ENCODE measurements at places on chromosomes 4 and X.

GRCh38 chr4:125358453-125358852 is 43.7 kb downstream of the FAT4 start:
- no peak for DNase-seq

DNA sequence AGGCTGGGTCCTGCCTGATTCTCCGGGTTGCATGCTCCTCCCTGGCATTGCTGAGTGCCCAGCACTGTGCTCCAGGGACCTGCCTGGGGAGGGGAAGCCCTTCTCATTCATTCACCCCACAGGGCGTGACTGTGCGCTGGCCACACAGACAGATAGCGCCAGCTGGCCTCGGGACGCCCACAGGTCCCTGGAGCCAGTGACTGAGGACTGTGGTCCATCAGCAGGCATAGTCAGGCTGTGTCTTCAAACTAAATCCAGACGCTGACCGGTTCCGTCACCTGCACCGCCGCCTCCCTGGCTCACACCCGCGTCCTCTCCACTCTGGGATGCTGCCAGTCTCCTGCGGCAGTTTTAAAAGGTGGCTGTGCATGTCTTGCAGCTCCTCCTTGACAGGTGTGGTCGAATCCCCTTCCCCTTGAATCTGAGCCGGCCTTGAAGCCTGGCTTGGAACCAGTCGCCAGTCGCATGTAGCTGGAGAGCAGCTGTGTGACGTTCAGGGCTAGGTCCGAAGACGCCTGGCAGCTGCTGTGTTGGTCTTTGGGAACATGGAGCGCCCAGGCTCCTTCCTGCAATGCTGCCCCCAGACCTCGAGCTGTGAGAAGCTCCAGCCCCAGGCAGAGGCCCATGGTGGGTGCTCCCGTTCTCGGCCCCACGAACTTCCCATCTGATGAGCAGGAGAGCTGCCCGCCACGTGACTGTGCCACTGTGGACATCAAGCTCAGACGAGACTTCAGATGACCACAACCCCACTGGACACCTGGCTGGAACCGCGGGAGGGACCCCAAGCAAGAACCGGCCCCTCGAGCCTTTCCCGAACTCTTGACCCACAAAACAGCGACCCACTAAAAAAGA is 94.1 kb downstream of the ADRA2C start:
- no peak for DNase-seq

GRCh38 chrX:9671998-9672397 is 93.6 kb downstream of the GPR143 start:
- DNase-seq: no peak

DNA sequence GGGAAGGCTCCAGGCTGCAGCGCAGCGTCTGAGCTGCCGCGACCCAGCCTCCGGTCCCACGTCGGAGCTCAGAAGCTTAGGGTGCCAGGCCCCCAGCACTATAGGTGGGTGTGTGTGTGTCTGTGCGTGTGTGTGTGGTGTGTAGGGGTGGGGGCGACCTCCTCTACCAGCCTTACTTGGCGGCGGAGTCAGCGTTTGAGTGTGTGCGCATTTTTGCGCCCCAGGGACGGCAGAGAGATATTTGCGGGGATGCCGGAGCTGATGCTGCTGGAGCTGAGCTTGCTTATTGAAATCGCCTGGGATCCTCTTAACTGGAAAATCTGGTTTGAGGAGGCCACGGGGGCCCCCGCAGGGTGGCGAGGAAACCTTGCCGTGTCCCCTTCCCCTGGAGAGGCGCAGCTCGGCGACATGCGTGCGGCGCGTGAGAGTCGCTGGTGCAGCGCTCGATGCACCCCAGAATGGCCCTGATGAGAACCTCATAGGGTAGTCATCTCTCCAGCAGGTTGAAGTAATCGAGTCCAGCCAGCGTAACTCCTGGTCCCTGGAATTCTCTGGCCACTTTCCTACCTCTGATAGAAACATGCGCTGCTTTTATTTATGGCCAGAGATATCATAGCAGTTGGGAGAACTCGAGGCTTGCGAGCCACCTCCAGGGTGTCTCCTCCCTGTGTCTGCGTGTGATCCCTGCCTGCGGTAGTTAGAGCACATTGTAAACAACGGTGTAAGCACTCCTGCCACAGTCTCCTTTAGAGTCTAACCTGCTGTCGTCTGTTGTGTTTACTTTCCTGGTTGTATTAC is 2.7 kb downstream of the ADGRL3 start:
- DNase-seq: no peak

GRCh38 chr4:160810424-160810823 is 1353.4 kb downstream of the FSTL5 start:
- no peak for DNase-seq

DNA sequence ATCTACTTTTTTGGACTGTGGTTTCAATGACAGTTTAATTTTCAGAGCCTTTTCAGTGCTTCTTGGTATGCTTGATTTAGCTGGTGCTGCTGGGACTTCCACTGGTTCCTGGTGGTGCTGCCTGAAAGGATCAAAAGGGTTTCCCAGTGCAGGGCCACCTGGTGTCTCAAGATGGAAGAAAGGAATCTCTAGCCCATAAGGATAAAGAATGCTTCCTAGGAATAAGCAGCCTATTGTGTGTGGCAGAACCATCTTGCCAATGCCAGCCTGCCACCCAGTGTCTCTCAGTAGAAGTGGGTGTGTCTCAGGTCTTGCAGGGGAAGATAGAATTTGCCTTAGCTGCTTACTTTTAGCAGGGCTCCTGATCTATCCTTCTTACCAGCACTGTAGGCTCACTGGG is 15.0 kb upstream of the RAI2 start:
- DNase-seq: no peak

DNA sequence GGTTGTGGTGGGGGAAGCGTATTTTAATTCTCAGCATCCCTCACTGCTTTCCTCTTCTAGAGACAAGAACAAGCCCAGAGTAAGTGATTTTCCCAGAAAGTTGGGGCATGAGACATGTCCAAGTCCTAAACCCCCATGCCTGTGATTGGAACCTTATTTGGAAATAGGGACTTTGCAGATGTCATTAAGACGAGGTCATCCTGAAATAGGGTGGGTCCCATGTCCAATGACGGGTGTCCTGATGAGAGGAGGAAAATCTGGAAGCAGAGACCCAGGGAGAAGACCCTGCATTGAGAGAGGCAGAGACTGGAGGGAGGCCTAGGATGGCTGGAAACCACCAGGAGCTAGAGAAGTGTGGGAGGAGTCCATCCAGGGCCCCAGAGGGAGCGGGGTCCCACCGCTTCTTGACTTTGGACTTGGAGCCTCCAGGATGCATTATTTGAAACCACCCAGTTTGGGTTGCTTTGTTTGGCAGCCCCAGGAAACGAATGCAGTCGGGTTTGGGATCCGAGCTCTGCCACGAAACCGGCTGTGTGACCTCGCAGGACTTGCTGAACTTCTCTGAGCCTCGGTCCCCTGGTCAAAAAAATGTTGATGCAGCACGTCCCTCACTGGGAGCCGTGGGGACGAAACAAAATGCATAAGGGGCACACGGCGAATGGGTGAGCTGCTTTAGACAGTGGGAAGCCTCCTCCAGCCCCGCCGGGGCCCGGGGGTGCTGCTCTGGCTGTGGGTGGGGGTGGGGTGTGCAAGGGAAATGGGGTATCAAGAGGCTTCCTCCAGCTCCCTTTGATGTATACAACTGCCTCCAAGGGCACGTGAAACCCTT is 113.9 kb downstream of the CPZ start:
- DNase-seq: no peak

DNA sequence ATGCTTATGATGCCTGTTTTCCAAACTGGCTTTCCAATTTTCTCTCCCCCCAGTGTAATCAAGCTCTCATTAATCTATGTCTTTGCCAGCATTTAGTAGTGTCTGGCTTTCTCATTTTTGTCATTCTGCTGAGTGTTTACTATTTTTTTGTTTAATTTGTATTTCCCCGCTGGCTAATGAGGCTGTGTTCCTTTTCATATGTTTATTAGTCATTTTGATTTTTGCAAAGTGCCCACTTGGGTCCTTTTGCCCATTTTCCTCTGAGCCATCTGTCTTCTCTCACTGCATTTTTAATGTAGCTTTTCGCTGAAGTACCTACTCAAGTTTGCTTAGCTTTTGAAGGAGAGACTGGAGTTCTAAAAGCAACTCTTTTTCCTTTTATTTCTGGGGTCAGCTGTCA is 14.7 kb downstream of the DCK start:
- no peak for DNase-seq

DNA sequence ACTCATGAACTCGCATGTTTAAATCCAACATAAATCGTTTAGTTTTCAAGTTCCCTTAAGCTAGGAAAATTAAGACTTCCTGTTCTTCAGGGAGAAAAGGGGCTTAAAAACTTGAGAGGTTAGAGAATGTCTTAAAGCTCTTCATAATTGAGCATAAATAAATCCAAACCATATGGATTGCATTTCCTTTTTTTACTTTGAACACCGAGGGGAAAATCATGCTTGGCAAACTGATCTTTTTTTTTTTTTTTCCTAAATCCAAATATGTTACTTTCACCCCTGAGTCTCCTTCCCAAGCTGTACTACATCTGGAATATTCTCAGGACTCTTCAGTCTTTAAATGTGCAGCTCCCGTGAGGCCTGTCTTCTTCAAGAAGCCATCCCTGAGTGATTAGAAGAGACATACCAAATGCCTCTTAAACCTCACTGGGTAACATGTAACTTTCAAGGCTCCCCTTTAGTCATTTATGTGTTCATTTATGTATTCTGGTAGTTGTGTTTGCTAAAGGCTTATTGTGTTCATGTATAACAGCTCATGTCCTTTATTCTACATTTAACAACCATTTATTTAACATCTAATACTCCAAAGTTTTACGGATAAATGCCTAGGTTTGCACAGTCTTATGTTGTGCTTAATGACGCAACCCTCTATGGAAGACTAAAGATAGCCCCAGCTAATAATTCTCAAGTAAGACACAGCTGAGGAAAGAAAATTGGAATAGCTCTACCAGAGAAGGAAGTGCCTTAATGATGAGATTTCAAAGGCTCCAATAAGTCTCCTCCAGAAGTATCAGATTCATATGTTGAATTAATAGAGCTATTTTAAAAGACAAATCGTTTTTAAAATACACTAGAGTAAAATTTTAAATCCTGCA is 107.0 kb downstream of the AGTR2 start:
- DNase-seq: no peak

DNA sequence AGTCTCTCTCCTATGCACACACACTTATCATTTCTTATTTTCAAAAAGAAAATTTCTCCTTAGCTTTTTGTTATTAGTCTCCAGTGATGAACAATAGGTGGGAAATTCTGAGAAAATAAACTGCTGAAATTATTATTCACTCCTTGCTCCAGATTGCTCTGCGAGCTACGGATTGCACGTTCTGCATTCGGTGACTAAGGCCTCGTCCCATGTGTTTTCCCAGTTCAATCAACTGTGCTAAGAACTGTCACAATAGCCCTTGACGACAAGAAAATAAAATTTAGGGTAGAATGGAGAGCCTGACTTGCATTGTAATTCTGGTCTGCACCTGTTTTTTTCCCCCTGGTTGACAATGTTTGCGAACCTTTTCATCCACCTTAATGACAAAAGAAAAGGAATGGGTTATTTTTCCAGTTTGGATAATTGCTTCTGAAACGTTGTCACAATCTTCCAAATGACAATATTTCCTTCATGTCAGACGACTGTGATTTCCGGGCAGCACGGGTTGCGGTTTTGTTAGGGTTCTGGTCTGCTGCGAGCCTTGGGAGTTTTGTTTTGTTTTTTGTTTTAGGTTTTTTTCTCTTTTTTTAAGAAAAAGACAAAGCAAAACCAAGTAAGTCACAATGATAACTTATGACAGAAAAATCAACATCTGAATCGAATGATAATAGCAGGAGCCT is 124.5 kb upstream of the NOCT start:
- DNase-seq: no peak

DNA sequence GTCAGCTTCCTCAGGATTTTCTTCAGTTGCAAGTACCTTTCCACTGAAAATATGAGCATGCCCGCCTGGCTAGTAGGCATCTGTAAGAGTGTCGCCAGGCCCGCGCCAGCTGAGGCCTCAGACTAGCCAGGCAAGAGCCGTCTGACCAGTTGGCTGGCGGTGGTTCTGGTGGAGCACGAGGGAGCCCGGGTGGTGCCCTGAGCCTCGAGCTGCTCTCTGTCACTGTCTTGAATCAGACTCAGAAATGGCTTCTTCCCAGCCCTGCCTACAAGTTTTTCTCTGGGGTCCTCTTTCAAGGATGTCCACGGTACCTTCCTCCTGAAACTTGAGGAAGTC is 11.9 kb downstream of the GRPEL1 start:
- DNase-seq: no peak

- DNase-seq: no peak
Observed at GRCh38 chr4:13529128-13529919, 15.0 kb downstream of the NKX3-2 start.

GRCh38 chr4:62402088-62402806 is 1202.1 kb downstream of the ADGRL3 start:
- no peak for DNase-seq

DNA sequence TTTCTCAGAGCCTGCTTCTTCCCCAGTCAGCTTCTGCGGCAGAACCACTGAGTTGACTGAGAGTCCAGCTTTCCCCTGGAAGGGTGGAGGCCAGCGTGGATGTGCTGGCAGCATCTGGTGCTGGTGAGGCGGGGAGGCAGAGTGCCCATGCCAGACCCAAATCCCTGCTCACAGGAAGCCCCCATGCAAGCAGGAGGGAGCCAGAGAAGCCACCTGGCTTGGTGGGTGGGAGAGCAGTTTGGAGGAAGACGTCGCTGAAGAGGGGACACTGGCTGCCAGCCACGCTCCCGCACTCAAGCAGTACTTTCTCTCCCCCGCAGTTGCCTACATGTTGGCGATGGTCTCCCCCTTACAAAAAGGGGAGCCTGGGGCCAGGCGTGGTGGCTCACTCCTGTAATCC is 6.0 kb downstream of the PDZD4 start:
- DNase-seq: no peak

GRCh38 chrX:352582-353314 is 34.0 kb downstream of the PPP2R3B start:
- DNase-seq: no peak

DNA sequence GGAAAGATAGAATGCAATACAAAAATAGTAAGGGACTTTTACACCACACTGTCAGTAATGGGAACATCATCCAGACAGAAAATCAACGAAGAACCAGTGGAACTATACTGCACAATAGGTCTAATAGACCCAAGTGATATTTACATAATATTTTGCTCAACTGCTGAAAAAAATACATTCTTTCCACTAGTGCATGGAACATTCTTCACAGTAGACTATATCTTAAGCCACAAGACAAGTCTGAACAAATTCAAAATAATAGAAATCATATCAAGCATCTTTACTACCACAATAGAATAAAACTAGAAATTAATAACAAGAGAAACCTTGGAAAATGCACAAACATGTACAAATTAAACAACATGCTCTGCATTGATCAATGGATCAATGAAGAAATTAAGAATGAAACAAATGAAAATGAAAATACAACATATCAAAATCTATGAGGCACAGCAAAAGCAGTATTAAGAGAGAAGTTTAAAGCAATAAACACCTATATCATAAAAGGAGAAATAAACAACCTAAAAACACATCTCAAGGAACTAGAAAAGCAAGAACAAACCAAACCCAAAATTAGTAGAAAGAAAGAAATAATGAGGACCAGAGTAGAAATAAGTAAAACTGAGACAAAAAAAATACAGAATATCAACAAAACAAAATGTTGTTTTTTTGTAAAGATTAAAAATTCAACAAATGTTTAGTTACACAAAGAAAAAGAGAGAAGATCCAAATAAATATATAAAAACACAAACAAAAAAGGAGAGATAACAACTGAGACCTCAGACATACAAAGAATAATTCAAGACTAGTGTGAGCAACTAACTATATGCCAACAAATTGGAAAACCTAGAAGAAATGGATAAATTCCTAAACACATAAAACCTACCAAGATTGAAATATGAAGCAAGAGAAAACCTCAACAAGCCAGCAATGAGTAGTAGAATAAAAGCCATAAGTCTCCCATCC is 51.5 kb upstream of the ANTXR2 start:
- no peak for DNase-seq

GRCh38 chr4:120435179-120435578 is 368.5 kb upstream of the MAD2L1 start:
- DNase-seq: no peak

- DNase-seq: no peak
Observed at GRCh38 chr4:683982-684622, 4.8 kb downstream of the SLC49A3 start.
